ENCODE measurements at places on chromosomes 11 and 22.

DNA sequence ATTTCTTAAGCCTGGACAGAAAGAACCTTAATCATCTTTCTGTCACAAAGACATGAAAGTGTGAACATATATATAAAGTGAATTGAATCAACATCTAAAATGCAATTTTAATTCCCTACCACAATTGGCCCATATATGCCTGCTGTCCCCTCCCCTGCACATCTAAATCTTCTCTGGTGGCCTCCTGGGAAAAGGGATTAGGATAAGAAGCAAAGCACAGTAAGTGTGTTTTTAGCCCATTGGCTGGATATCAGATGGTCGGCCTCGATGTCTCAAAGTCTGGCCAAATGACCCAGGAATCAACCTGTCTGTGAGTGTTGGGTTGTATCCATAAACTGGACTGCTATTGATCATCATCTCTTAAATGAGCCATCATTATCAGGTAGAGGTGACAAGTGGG, 5.8 kb downstream of the MMP3 start:
- no peak for DNase-seq

- no peak for DNase-seq
Measured at GRCh38 chr11:103547024-103547423, 437.8 kb downstream of the DYNC2H1 start.

DNA sequence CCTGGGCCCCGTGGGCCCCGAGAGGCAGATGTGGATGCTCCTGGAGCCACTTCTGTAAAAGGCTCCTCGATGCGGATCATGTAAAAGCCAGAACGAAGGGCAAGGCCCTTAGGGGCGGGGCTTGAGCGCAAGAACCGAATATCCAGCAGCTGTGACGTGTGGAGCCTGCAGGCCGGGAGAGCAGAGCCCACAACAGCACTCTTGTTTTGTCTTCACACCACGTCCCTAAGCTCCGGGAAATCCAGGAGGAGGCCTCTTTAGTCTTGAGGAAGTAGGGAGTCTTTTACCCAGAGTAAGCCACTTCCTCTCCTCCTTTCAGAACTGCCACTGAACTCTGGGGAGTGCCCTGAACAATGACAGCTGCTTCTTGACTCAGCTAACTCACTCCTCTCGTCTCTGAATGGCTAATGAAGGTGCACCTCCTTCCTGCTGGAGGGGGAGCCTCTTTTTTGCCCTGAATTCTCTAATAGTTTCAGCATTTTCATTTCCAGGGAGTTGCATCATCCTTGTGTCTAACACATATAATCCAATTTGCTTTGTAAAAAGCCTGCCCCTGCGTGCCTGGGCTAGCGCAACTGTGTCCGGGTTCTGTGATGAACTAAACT, 12.5 kb downstream of the L3MBTL2 start:
- DNase-seq: peak; percentile 75

GRCh38 chr11:12123273-12123672, 12.9 kb downstream of the MICAL2 start:
- DNase-seq: no peak

DNA sequence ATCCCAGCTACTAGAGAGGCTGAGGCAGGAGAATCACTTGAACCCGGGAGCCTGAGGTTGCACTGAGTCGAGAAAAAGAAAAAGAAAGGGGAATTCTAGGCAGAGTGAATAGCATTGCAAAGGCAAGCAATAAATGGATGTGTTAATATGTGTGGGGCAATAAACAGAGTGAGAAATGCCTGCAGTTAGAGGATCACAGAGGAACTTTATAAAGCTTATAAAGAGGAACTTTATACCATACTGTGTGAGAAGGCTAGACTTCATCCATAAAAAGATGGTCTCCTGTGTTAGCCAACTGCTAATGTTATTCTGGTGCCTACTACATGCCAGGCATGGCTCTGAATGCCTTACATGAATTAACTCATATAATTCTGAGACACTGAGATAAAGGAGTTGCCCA, 841 bp downstream of the B3GNT6 start:
- DNase-seq: no peak

DNA sequence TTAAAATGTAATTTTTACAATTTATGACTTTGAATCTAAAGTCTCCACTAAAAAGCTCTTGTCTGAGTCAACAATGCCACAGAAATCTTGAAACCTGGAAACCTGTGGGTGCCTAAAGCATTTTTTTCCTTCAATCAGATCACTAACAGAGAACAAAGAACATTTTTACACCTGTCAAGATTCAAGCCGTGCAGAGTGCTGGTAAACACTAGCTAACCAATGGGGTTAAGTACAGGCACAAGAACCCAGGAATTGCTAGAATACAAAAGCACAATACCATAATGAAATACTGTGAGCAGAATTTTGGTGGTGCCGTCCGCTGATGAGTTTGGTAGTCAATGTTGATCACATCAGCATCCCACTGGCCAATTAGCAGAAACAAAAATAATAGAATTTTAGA, 380.3 kb upstream of the PITPNB start:
- no peak for DNase-seq

GRCh38 chr22:26131589-26132154, 37.6 kb upstream of the SEZ6L start:
- DNase-seq: no peak

GRCh38 chr11:63240791-63241379, 2.5 kb downstream of the SLC22A25 start:
- DNase-seq: no peak

DNA sequence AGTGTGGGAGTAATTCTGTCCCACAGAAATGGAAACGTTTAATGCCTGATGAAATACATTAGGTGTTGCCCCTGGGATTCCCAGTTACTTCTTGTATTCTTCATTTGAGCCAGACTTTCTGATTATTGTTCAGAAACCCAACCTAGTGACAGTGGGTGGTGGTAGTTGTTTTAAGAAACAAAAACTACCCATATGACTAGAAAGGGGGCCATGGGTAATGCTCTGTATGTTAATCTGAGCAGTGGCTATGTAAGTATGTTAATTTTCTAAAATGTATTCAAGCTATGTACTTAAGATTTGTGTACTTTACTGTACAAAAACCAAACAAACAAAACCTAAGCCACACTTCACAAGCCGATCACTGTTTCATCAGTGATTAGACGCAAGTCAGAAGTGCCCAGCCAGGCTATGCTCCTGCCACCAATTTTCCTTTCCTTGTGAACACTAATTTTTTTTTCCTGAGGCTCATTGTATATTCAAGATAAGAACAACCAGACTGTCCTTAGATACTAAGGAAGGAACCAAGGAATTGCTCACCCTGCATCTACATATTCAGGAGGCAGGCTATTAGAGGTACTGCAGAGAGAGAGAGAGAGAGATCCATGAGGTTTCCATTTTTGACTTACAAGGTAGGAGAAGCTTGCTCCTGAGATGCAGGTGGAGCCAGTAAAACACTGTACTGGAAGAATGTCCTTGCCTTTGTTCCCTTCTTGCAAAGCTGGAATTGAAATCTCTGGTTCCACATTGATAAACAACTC, 122.7 kb downstream of the DBX1 start:
- DNase-seq: no peak

DNA sequence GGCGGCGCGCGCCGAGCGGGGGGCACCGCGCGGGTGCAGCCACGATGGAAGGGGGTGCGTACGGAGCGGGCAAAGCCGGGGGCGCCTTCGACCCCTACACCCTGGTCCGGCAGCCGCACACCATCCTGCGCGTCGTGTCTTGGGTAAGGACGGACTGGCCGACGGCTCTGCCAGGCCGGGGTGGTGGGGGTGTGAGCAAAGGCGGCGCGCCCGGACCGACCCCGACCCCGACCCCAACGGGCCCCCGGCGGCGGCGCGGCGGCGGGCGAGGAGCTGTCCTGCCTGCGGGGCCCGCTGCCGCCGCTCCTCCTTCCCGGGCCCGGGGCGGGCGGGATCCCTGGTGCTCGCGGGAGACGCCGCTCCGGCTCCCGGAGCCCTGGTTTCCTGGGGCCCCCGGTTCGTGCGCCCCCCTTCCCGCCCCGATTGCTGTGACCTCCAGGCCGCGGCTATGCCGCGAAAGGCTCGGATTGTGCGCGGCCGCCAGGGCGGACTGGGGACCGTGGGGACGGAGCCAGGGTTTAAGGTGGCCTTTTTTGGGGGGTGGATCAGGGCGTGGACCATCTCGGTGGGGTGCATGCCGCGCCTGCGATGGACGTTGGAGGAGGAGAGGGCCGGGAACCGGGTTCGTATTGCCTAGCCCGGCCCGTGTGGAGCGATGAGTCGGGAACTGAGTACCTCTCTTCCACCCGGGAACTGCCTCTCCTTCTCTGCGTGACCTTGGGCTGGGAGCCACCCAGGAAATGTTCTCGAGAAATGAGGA, at the start of gene SYNGR1:
TSS of gene SYNGR1 (plus strand) at position 25 of the 760 bp plus-strand sequence. CDS start at position 45, 20 bp downstream.
- no peak for DNase-seq

- no peak for DNase-seq
Measured at GRCh38 chr22:33913188-33913587, 7.1 kb downstream of the LARGE1 start.

DNA sequence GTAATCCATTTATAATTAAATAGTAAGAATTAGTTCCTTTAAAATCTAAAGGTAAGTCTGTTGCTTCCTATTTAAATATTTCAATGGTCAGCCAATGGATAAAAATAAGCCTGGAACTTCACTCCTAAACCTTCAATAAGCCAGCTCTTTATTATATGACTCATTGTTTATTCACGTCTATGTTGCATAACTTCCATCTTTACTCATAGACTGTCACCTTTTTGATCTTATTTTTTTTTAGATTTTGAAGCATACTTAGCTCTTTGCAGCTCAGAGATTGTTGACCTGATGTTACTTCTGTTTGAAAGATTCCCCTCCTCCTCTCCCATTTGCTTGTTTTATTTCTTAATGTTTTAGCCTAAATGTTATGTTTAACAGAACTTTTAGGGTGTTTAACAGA, 1571.2 kb upstream of the RAG2 start:
- DNase-seq: no peak

GRCh38 chr22:40703736-40704135, 24.5 kb downstream of the MCHR1 start:
- DNase-seq: no peak

DNA sequence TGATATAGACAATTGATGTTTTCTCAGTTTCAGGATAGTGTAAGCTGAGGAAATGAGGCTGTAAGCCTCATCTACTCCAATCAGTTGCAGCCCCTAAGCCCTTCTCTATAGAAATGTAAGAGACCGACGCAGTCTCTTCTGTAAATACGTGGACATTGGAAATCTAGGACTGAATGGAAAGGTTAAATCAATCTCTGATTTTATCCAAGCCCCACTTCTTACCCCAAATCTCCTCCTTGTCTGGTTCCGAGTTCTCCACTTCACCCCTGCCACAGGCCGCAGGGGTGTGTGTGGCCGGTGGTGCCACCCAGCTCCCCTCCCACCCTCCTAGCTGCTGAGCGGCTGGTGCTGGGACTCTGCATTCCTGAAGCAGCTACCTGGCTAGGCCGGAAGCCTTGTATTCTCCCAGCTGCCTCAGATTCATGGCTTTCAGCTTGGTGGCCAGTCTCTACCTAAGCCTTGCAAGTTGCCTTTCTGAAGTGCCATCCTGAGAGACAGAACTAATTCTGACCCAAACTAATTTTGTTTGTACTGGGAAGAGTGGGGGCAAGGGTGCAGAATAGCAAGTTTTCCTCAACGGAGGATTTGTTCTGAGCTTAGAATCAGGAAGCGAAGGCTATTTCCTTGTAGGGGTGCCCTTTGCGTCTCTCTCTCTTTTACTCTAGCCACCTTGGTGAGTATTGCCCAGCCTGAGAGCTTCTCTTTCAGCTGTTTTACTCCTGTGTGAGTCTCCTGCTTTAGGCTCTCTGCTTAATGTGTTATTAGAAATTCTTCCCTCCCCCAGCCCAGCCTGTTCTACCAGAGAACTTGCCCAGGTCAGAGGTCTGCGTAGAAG, 749 bp downstream of the VWA5A start:
- no peak for DNase-seq

DNA sequence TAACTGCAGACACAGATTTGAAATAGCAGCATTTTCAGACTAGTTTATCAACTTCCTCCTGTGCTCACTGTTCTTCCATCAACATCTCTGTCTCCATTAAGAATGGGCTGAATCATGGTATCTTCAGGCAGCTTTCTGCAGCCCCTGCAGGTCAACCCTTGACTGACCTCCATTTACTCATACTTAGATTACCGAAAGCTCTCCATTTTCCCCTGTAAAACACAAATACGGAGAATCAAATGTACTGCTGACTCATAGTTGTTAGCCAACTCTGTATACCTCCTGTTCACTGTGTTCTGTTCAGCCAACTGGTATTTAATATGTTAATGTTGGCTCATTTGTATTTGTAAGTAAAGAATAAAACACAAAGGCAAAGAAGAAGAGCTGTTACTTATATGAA, 364.0 kb downstream of the CASP12 start:
- no peak for DNase-seq

GRCh38 chr11:125428486-125429173, 67.4 kb downstream of the FEZ1 start:
- DNase-seq: no peak

DNA sequence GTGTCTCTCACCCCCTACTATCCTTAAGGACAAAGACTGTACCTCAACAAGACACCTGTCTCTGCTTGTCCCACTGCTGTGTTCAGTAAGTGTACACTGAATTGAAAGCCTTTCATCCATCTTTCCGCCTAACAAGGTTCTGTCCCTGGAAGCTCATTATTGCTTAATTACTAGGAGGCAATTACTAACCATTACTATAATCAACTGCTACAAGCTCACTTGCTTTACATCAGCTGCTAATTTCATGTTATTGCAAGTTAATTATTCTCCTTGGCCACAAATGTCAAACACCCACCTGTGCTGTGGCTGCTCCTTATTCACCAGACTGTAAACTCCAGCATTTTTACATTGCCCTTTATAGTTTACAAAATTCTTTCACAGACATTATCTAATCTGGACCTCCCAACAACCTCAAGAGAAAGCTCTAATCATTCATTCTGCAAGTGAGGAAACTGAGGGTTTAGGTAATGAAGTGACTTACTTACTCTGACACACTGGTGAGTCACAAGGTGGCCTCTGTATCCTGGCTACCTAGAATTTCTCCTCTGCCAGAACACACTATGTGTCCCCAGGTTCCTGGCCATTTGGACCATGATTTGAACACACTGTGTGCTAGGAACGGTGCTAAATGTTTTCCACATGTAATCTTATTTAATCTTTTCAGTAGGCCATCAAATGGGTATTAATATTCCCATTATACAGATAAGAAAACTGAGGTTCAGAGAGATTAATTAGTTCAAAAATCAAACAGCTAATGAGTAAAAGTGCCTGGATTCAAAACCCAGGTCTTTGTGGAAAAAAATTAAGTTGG, 66.7 kb downstream of the RAB30 start:
- no peak for DNase-seq

DNA sequence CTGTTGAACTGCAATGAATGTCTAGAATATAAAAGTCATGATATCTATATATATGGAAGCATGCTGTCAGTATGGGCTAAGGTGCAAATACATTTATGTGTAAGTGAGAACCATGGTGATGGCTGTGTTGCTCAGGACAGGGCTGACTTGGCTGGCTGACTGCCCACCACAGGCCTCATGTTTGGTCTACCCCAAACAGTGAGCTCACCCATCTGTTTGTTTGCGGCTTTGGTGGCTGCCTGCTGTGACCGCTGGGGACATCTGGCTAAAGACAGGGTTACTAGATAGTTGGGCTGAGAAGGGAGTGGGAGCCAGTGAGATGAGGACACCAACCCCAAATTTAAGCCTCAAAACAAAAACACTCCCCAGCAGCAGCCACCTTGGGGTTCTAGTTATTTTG, 6.3 kb downstream of the CD44 start:
- DNase-seq: no peak

GRCh38 chr11:32849761-32850160, 20.0 kb downstream of the PRRG4 start:
- DNase-seq: no peak

All from suprapubic skin (tissue), 4 donors.